ENCODE measurements at places on chromosomes 7 and 10. TPM values are rescaled to one million over a fixed set of nuclear protein-coding genes. Genes with fewer than 3 reads are reported as not detected.

TFPI2 gene
- total RNA-seq: 144 TPM

FXYD4 gene
- total RNA-seq: not detected

ABCC2 gene
- total RNA-seq: 0.17 TPM

SGCE gene
- total RNA-seq: 44.6 TPM

SLC39A12 gene
- not detected for total RNA-seq

ASZ1 gene
- not detected for total RNA-seq

- no peak for DNase-seq
Observed at GRCh38 chr10:77898323-77899079, 28.1 kb downstream of the DLG5 start.

- DNase-seq: no peak
Observed at GRCh38 chr7:2173189-2173827, 59.4 kb downstream of the MAD1L1 start.

DNA sequence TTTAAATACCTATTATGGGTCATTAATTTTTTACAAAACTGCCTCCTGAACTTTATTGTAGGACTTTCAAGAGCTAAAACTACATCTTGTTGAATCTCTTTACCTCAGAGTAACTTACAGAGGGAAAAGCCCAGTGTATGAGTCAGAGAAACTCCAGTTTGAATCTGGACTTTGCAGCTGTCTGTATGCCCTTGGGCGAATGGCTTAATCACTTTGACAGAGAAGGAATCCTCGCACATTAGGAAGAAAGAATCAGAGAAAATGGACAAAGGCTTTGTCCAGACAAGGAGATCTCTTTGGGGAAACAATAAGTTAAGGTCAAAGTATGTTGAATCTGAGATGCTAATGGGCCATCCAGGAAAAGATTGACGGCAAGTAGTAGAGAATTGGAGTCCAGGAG is 484.2 kb upstream of the CELF2 start:
- DNase-seq: no peak

GRCh38 chr7:43244232-43244631 is 131.8 kb downstream of the HECW1 start:
- no peak for DNase-seq

DNA sequence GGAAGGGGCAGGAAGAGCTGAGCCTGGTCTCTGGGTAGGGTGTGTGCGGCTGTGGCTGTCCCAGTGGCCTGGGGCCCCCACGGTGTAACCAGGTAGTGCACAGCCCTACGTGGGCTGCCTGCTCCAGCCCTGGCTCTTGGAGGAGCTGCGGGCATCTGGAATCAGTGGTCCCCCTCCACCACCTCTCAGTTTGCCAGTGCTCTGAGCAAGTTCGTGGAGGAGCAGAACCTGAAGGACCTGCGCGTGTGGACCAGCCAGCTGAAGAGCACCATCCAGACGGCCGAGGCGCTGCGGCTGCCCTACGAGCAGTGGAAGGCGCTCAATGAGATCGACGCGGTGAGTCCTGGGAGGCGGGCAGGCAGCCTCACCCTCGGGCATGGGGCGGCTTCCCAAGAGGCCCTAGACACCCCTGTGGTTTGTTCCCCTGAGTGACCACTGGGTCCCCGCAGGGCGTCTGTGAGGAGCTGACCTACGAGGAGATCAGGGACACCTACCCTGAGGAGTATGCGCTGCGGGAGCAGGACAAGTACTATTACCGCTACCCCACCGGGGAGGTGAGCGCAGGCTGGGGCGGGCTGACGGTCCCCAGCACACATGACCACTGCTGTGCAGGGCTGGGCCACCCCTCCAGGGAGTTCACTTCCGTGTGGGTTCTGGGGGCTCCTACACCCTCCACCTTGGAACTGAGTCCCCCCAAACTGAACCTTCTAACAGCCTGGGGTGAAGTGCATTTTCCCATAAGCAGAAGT is 18.6 kb downstream of the PFKFB3 start:
- no peak for DNase-seq

GRCh38 chr7:1691601-1692514 is 21.8 kb downstream of the ELFN1 start:
- peak; percentile 67 for DNase-seq

DNA sequence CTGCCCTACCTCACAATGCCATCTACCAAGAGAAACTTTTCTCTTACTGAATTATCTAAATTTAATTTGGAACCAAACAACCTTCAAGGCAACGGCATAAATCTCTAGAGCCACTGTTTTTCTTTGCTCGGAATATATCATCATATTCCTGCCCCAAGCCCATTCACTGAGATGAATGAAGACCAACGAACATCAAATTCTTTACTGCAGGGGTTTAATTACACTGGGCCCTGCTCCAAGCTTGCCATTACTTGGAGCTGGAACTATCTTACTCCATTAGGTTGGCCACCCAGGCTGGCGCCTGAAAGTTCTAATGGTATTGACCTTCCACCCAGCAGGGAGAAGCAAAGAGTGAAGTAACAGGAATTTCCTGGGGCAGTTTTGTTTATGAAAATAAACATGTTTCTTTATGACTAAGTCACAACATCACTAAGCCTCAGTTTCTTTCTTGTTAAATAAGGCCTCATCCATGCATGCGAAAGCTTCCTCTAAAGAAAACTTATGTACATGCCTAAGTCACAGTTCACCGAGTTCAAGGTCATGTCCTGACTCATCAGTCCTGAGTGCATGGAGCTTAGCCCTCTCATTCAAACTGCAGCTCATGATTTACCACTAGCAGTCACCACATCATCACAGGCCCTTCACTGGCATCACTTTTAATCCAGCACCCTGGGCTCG is 42.1 kb upstream of the ANAPC16 start:
- DNase-seq: peak; percentile 46

- DNase-seq: no peak
Observed at GRCh38 chr7:150631866-150632864, at the start of gene GIMAP6. Gene GIMAP6 (minus strand): TSS chr7:150632385. CDS start chr7:150630142, 2,243 bp downstream.

DNA sequence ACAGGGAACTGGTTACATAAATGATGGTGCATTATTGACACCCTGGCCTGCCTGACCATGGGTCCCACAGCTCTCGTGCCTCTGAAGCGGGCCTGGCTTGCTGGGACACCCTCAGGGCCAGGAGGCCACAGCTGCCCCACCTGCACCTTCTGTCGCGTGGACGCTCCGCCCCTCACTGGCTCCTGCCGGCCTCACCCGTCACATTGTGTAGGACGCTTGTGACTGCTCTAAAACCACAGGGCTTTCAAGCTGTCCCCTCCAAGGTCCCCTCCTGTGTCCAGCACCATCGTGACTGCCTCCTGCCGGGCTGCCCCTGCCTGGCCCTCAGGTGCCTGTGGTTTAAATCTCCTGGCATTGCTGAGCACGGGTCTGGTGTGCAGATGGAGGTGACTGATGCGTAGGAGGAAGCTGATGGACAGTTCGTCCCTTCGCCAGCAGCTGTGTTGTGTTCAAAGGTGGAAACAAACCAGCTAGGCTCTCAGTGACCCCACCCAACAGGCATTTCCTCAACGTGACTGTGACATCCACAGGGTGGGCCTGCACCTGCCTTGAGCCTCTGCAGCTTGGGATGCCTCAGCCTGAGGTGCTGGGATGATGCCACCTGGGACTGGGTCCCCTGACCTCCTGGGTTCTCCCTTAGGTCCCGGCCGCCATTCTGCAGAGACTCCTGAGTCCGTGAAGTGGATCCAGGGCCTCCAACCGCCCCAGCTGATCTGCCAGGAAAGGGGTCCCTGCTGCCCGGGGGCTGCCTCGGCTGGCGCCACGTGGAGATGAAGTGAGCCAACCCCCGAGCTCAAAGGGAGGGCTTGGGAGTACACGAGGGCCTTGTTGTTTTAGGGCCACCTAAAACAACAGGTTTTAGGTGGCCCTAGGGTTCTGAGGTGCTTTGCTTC is 148.5 kb downstream of the WDR37 start:
- DNase-seq: no peak

DNA sequence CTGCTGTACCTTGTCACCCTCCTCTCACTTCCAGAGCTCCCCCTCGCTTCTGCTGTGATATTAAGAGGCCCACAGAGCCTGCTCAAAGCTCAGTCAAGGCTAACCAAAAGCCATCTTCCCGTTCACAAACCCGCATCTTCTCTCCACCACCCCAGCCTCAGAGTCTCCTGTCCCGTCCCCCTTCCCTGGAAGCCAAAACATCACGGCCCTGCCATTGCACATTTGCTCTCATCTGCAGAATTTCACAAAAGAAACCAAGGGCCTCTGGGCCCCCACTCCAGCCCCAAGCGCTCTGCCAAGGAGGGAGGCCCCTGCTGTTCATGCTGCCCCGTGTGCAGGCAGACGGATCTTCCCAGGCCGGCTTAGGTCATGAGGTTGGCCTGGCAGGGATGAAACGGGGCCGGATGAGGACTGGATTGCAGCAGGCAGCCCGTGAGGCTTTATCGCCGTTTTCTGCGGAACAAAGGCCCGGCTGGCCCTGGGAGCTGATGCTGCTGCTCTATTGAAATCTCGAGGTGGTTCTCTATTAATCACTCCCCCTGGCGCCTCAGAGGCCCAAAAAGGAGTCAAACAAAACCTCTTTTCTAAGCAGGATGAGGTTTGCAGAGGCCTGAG is 31.6 kb upstream of the FOXK1 start:
- no peak for DNase-seq

GRCh38 chr7:46679671-46680070 is 758.6 kb upstream of the IGFBP3 start:
- no peak for DNase-seq
